Activated CD4-positive, alpha-beta memory T cell treated with anti-CD3 and anti-CD28 coated beads for 36 hours (primary cell): ENCODE measurements at places on chromosomes 2 and 18.

DNA sequence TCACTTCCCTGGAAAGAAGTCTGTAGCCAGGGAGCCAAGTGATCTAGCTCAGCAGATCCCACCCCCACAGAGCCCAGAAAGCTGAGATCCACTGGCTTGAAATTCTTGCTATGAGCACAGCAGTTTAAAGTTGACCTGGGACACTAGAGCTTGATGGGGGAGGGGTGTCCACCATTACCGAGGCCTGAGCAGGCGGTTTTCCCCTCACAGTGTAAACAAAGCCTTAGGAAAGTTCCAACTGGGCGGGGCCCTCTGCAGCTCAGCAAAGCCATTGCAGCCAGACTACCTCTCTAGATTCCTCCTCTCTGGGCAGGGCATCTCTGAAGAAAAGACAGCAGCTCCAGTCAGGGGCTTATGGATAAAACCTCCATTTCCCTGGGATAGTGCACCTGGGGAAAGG lies 887.2 kb upstream of the LRATD1 start:
- no peak for DNase-seq

- no peak for DNase-seq
Observed at GRCh38 chr2:142819411-142819810, 58.1 kb upstream of the KYNU start.

GRCh38 chr2:85490861-85491755 lies 47.9 kb upstream of the MAT2A start:
- DNase-seq, result no peak

- DNase-seq, result no peak
Observed at GRCh38 chr2:134836986-134837385, 1.4 kb upstream of the ACMSD start.

GRCh38 chr18:36798738-36799473 lies 29.9 kb downstream of the TPGS2 start:
- DNase-seq, result no peak

DNA sequence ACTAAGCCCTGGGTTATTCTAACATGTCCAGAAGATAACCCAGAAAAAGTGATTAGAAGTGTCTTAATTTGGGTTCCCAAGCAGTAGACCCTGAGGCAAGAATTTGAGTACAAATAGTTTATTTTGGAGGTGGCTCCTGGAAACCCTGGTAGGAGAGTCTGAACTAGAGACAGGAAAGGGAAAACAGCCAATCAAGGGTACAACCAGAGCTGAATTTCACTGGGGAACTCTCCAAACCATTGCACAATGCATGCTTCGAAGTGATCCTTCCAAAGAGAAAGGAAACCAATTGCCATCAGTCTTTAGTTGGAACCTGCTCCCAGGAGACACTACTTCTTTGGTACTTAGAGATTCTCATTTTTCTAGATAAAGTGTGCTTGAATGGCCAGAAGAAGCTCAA lies 361.5 kb downstream of the MBD2 start:
- DNase-seq, result no peak

- no peak for DNase-seq
Observed at GRCh38 chr2:169110419-169110818, 41.1 kb downstream of the DHRS9 start.

DNA sequence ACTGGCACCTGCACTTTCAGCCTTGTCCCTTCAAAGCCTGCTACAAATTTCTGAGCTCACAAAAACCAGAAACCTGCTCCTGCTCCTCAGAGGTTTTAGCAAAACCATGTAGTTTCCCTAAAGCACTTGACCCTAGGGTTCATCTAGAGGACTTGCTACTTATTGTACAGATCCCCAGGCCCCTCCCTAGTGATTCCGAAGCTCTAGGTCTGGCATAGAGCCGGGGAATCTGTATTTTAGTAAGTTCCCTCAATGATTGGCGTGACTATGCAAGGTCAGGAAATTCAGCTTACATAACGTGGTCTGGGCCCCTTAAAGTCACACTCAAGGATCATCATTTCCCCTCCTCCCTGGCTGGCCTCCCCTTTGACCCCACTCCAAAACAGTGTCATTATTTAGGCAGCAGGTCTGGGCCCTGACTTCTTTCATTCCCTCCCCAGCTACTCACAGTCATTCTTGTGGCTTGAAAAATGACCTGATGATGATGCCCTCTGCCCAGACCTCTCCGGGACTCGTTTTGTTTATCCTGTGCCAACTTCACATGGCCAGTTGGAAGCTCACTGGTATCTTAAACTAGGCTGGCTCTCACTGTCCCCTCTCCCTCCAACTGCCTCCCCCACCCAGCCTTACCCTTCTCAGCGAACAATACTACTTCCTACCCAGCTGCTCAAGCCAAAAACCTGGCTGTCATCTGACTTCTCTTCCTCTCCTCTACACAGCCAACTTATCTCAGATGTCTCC lies 36.0 kb downstream of the WDFY1 start:
- DNase-seq, result no peak

DNA sequence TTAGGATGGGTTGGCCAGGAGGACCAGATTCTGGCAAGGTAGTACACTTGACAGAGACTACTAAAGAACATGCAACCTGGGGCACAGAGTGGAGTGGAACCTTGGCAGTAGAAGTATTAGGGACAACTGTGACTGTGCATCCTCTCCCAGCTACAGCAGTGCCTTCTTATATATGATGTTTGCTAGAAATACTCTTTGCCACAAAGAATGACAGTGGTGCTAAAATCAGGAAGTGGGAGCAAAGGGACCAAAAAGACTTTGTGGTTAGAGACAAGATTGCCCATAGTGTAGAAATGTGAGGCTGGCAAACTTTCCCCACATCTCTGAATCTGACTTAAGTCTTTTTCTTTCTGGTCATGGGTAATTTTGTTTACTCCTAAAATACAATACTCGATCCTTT lies 9.4 kb upstream of the SLC38A11 start:
- no peak for DNase-seq
